Non-pigmented ciliary epithelial cell (primary cell): ENCODE measurements at places on chromosomes 1 and 21.

- DNase-seq, result no peak
These were observed 1.0 kb downstream of the MARCKSL1 start for GRCh38 chr1:32334864-32335534.

GRCh38 chr1:243849421-243850201 is 432 bp downstream of the AKT3 start:
- no peak for DNase-seq

GRCh38 chr1:9882296-9882944 is 27.6 kb downstream of the CTNNBIP1 start:
- no peak for DNase-seq

DNA sequence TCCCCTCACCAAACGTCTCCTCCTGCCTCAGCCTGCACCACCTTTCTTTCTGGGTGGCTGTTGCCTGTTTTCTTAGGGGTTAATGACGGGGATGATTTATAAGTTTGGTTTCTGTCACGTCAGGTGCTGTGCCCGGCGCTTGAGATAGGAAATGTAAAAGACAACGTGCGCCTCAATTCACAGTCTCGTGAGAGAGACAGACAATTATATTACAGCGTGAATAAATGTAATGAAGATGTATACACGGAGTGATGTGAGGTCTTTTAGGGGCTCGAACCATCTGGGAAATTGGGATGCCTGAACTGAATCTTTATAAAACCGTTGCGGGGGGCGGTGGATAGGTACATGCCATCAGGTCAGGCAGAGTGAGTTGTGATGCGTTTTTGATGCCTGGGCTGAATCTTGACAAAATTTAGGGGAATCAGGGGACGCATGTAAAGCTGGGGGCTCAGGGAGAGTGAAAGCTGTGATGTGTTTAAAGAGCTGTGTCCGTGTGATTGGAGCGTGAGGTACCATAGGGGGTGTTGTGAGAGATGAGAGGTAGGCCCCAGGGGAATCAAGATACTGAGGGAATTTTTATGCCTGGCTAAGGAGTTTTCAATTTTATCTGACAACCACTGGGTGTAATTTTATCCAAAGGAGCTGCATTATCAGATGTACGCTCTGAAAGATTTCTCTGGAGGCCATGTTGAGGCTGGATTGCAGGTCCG is 831 bp downstream of the TIPRL start:
- DNase-seq, result no peak

GRCh38 chr1:27607239-27607804 is 3.4 kb upstream of the AHDC1 start:
- no peak for DNase-seq

GRCh38 chr1:93408203-93408602 is 39.7 kb upstream of the FNBP1L start:
- DNase-seq, result no peak

GRCh38 chr1:2314803-2315673 is 76.3 kb downstream of the MORN1 start:
- DNase-seq, result no peak
